Hematopoietic multipotent progenitor cell treated with erythropoietin and hydrocortisone succinate and interleukin-3 and kit ligand, for 6 days (in vitro differentiated cells): ENCODE measurements at places on chromosomes 2 and 18.
A peak's percentile ranks its signal among the peaks of the same experiment; 100 is the strongest.

DNA sequence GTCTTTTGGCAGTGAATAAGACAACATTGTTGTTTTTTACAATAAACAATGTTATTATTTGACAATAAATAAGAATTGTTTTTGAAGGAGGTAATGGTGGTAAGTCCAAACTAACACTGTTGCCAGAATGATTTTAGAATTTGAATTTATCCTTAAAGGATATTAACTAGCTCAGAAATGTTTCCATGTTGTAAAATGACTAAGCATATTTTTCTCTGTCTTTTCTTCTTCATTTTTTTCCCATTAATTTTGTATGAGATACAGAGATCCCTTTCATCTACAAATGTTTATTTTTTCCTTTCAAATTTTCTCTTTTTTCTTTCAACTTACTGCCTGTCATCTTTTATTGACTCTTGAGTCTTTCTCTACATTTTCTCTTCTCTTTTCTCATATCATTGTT is 66.5 kb upstream of the DOCK10 start:
- no peak for DNase-seq

DNA sequence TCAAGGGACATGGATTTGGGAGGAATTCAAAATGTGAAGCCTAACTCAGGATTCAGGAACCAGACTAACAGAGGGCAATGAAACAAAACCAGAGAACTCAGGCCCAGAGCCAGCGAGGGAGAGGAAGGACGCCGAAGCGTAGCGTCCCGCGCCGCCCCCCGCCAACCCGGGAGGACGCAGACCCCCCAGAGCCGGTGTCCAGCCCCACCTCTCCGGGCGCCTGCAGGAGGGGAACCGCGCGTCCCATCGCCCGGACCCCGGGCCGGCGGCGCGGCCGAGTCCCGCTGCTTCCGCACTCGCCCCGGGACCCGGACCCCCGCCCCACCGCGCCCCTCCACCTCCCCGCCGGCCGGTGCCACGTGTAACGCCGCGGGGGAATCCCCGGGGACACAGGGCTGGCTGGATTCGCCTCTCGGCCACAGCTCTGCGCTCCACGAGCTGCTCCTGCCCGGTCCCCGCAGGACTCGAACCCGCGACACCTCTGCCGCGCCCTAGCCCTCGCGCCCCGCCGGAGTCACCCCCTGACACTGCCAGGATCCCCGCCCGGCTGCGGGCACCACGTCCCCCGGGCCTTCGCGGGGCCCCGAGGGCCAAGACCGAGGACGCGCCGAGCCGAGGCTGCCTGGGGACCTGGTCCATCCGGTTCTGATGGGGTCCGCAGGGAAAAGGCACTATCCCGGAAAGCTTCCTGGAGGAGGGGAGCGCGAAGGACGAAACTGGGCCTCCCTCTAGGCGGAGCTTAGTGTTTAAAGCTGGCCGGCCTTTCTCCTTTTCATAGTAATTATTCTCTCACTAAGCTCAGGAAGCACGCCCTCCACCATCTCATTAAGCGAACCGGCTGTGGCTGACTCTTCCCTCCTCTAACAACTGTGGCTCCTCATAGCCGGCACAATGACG is 40.4 kb upstream of the FAM124B start:
- peak; percentile 66 for DNase-seq

DNA sequence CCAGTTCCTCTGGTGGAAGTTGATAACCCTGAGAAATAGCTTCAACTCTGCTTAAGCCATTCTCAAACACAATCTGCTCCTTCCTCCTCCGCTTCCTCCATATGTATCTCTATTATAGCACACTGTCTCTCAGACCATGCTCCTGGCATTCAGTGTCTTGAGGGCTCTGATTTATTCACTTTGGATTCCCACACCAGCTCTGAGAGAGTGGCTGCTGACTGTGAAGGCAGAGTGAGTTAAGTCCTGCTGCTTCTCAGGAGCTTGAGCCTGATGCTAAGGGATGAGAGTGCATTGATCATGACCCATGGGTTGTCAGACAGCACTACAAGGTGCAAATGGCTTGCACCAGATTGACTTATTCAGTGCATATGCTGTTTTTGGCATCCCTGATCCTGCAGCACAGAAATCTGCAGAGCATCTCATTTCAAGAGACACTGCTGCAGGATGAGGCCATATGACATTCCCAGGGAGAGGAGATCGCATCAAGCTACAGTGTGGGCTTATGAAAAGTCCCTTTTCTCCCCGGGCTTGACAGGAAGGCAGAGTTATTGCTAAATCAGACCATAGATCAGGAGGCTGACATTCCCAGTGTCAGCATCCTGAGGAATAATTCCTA is 500.5 kb upstream of the RAB6C start:
- no peak for DNase-seq

- DNase-seq, result no peak
These were observed 169.4 kb downstream of the GALNT1 start for GRCh38 chr18:35750929-35751328.

GRCh38 chr2:162072181-162072702 is 1.8 kb downstream of the DPP4 start:
- peak; percentile 19 for DNase-seq
